ENCODE measurements at places on chromosomes 1 and 21.

DNA sequence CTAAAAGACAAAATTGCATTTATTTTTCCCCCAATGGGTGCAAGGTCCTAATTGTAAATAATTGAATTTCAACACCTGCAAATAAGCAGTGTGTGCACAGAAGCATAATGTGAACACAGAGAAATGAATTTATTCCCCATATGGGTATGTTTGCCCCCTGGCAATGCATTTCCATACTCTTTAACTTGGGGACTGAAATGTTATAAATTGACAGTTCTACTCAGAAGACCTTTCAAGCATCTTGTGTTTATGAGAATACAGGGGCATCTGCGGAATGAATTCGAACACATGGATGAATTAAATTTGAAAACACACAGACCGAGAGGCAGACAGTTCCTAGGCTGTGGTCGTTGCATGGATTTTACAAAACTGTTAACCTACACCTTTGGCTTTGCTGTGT lies 3.5 kb downstream of the PBX1 start:
- no peak for DNase-seq

DNA sequence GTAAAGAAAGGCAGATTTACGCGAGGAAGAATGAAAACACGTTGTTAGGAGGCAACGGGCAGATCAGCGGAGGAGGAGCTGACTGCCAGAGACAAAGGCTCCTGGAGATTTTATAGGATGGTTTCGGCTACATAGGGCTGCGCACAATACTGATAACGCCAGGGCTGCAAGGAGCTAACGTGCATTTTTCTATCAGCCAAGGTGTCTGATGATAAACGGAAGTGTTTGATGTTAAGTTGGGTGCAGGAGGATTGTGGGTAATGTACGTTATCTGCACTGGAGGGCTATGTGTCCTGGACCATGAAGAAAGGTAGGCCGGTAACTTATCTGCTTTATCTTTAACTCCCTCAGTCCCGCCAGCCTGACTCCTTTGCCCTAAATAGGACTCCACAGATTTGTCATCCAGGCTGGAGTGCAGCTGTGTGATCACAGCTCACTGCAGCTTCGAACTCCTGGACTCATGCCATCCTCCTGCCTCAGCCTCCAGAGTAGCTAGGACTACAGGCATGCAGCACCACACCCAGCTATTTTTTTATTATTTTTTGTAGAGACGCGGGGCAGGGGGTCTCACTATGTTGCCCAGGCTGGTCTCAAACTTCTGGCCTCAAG lies 29.6 kb downstream of the SETD4 start:
- DNase-seq, result no peak

DNA sequence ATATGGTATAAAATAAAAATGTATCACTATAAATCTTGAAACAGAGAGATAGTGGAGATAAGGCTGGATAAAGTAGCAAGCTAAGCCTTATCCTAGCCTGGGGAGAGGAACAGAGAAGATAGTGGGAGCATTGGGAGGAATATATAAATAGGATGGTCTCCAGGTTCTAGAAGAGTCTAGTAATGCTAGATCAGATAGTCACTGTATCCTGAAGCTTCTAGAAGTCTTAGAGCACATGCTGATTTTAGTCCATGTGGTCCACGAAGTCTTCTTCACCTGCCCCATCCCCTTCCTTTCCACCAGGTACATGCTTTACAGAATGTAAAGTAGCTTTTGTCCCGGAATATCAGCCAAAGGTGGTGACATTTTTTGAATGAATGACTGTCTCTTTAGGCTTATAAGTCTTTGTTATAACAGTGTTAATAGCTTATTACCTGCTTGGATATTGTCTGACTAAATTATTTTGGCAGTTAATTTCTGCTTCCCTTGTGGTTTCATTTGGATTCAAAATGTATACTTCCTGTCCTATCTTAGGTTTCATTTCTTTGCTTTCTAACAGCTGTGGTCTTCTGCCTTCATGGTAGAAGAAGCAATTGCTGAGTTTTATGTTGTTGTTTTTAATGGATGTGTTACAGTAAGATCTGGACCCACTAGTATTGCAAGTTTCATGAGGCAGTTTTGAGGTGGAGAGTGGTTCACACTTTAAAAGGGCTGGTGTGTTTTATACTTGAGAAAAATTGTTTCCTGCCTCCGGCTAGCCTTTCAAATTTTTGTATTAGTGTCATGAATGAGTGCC lies 5.9 kb downstream of the SMG7 start:
- no peak for DNase-seq

DNA sequence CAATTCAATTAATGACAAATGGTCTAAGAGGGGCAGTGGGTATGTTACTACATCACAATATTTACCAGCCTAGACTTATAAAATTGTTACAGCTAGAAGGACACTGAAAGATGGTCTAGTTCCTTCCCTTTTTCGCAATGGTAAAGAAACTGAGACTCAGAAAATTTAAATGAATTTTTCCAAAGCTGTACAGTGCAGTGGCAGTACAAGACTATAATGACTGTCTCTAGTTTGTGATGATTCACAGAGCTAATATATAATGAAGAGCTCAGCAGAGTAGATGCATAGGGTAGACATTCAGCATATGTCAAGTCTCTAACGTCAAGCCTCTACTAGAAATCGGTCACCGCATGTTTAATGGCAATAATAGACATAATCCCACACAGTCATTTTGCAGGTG lies 4.6 kb downstream of the PLPP3 start:
- DNase-seq, result no peak

DNA sequence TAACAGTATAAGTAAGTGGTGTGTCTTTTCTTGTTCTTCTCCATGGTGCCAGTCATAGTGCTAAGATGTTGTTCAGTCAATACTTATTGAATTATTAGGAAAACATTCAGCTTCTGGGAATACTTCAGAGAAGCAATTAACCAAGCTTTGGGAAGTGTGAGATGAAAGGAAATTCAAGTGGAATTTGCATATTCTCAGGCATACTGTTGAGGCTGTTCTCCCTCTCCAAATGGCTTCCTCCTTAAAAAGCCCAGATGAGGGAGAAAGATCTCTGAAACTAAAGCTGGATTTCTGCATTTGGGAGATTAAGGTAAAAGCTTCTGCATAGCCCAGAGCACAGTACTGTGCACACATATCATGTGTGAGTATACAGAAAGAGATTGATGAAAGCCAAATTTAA lies 73.4 kb downstream of the MACF1 start:
- no peak for DNase-seq

DNA sequence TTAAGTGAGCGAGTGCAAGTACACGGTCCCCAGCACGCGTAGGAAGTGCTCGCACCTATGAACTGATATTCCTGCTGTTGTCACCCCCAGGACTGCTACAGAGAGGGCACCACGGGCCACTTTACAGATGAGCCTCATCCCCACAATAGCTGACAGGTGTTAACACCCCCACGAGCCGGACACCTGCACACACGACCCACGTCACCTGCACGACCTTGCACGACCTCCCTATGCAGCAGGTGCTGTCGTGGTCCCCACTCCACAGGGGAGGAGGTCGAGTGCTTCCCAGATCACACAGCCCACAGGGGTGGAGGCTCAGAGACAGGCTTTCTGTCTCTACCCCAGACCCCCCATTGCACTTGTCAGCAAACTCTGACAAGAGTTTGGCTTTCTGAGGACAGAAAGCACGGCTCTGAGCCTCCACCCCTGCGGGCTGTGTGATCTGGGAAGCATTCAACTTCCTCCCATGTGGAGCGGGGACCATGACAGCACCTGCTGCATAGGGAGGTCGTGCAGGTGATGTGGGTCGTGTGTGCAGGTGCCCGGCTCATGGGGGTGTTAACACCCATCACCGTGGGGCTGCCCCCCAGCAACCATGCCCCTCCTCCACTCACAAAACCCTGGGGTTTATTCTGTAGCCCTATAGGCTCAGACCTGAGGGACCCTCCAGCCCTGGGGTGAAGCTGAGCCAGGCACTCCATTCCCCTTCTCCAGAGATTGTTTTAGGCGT lies 80.8 kb downstream of the MATN1 start:
- DNase-seq, result no peak

GRCh38 chr1:14599183-14599791 lies 802 bp downstream of the KAZN start:
- no peak for DNase-seq

DNA sequence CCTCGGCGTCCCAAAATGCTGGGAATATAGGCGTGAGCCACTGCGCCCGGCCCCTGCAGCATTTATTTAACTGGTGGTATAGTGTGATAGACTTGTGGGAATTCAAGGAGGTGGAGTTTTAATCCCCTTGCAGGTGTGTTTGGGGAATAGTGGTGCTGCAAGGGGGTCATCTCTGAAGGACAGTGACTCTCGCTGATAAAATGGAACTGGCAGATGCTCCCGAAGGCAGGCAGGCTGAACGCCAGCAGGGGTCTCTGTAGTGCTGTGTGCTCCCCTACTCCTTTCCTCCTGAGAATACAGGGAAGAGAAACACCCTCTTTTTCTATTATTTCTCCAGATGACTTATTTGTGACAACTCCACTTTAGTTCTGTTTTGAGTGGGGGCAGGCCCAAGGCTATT lies 4.0 kb downstream of the OSCP1 start:
- DNase-seq, result no peak

DNA sequence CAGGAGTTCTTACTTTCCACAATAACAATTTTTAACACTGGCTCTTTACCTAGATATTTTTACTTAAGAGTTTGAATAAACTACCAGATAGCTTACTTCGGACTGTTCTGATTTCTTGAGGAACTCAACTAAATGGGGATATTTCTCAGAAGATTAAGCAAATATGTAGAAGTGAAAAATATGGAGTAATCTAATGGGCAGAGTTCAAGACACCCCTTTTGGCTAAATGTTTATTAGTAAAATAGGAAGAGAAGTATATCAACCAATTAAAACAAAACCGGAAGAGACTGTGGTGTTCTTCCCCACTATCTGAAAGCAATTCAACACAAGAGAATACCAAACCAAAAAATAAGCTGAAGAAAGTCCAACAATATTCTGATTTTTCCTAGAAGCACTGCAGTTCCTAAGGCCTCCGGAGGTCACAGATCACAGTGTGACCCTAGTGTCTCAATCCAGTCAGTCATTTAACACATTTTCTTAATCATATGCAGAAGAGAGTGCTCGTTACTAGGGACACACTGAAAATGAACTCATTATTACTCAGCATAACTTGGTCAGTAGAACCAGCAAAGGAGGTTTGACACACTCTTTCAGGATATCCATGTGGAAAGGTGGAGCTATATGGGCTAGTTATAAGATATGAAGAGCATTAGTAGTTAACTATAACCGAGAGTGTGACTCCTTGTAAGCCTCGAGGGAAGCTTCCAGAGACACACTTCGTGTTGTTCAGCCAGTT lies 5.2 kb downstream of the SIPA1L2 start:
- DNase-seq, result no peak

DNA sequence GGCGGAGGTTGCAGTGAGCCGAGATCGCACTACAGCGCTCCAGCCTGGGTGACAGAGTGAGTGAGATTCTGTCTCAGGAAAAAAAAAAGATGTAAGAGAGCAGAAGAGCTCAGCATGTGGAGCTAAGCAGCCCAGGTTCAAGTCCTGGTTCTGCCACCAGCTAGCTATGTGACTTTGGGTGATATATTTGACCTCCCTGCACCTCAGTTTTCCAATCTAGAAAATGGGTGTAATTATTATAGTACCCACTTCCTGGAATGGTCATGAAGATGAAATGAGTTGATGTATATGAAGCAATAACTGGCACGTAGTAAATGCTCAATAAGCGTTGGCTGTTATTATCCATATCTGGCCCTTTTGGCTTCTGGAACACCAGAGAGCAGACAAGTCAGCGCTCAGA lies 38.2 kb downstream of the CAMK2N1 start:
- DNase-seq, result no peak

DNA sequence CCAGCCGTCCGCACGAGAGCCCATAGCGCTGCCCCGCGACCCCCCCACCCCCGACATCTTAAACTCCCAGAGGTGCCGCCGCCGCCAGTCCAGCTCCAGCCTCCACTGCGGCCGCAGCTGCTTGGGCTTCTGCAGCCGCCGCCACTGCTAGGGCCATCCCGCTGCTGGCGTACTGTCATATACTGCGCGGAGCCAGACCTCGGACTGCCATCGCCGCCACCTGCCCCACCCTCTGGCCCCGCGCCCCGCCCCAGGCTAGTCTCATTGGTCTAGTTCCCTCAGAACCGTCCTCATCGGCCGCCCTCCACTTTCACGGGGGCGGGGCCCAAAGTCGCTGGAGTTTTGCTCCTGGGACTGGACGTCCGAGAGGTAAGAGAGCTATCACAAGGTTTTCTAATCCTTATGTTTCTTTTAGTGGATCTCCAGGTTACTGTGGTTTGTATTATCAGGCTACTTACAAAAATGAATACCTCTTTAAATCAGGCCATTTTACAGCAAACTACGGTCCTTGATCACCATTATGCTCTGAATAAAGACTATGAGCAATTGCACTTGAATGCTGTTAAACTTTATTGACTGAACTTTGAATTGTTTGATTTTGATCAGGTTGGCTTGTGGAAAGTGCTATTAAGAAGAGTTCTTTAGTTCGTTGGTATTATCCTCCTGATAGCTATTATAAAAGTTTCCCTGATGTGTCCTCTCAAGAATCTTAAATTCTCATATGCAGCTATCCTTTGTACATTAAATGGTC lies 2.8 kb upstream of the CD1D start:
- DNase-seq, result peak; percentile 95

DNA sequence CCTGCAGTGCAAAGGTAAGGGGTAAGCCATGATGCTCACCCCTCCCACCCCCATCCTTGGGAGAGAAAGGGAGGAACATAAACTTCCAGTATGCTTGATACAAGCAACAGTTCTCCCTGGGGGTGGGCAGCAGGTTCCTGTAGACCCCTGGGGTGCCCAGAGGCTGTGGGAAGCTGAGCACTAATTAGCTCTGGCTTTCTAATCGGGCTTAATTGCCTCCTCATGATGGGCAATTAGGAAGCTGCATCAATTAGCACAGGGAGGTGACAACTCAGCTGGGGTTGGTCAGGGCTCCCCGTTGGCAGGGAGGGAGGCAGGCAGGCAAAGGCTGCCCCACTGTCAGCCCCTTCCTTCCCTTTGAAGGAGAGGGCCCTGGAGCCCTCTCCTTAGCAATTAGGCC lies 15.7 kb upstream of the LMNA start:
- DNase-seq, result no peak

DNA sequence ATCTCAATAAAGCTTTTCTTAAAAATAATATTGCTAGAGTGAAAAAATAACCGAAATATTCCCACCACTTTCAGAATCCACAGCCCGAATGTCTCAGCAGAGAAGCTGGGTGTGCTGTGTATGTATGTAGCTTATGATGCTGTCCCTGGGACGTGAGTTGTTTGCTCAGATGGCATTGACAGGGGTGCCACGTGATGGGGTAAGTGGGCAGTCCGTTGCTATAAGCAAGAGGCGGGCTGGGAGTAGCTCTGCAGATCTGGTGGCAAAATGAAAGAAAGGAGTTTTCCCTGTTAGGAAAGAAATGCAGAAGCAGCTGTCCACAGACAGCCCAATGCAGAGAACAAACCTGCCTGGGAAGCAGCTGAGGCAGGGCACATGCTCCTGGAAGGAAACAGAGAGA lies 3.8 kb upstream of the FAM20B start:
- DNase-seq, result no peak

GRCh38 chr1:246528933-246529731 lies 22.1 kb upstream of the SMYD3 start:
- DNase-seq, result no peak

GRCh38 chr1:78079580-78079979 lies 33.8 kb downstream of the GIPC2 start:
- DNase-seq, result no peak
